ENCODE measurements at places on chromosomes 3 and 15. TPM values are rescaled to one million over a fixed set of nuclear protein-coding genes. Genes with fewer than 3 reads are reported as not detected.
A peak's percentile ranks its signal among the peaks of the same experiment; 100 is the strongest.

- peaks cover 29% of the 10 kb centered on the region for H3K36me3 ChIP-seq
- no peak for DNase-seq
- H3K27ac ChIP-seq = no peak overlapping the region
- no peaks in the 10 kb centered on the region for H3K27me3 ChIP-seq
- no peak overlapping the region for H3K4me3 ChIP-seq
- H3K4me1 ChIP-seq = peaks cover 44% of the 10 kb centered on the region
Observed at GRCh38 chr3:171349392-171349791, 110.8 kb downstream of the TNIK start.

GRCh38 chr15:69624155-69624520 lies 171.5 kb downstream of the RPLP1 start:
- H3K27ac ChIP-seq = no peak overlapping the region
- no peaks in the 10 kb centered on the region for H3K4me1 ChIP-seq
- H3K36me3 ChIP-seq = no peaks in the 10 kb centered on the region
- DNase-seq = no peak

DNA sequence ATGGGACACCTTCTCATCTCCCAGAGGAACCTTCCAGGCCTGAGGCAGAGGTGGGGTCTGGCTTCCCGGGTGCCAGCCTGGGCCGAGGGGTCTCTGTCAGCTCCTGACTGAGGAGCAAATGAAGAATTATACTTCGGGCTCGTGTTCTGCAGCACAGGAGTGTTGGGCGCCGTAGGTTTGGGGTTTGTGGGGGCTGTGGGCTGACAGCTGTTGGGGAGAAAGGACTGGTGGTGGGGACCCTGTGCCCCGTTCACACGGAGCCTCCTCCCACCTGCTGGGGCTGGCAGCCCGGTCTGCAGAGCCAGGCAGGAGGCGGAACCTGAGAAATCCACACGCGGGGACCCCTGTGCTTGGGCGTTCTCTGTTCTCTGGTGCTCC lies 59.7 kb downstream of the ADAMTS7 start:
- no peak overlapping the region for H3K4me3 ChIP-seq
- no peak overlapping the region for H3K27ac ChIP-seq
- H3K27me3 ChIP-seq = peaks cover 2% of the 10 kb centered on the region
- peaks cover 5% of the 10 kb centered on the region for H3K4me1 ChIP-seq
- H3K36me3 ChIP-seq = no peaks in the 10 kb centered on the region

DNA sequence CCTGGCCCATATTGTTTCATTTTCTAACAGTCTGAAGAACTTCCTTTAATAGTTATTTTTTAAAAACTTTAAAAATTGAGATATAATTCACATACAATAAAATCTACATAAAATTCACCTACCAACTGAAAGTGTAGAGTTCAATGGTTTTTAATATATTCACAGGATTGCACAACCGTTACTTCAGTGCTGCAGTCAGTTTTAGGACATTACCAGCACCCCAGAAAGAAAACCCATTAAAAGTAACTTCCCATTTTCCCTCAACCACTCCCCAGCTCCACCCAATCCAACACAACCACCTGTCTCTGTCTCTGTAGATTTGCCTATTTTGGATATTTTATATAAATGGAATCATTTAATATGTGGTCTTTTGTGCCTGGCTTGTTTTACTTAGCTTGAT lies 29.6 kb downstream of the MGA start:
- no peak for DNase-seq
- peaks cover 7% of the 10 kb centered on the region for H3K36me3 ChIP-seq
- peaks cover 27% of the 10 kb centered on the region for H3K4me1 ChIP-seq
- no peak overlapping the region for H3K4me3 ChIP-seq
- no peaks in the 10 kb centered on the region for H3K27me3 ChIP-seq

DNA sequence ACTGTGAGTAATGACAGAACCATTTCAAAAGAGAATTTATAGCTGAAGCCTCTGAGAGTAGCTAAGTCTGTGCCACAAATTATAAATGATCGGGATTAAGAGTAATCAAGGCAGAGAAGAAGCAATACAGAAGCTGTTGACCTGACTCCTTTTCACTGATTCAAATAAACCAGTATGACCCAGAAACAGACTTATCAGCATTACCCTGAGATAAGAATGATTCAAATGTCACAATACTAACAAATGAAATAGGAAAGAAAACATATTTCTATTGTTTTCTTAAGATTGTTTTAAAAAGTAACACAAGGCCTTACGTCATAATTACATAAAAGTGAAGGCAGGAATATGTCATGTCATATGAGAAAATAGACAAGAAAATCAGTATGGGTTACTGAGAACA lies 1534.6 kb downstream of the SI start:
- no peaks in the 10 kb centered on the region for H3K36me3 ChIP-seq
- no peak for DNase-seq
- no peaks in the 10 kb centered on the region for H3K27me3 ChIP-seq
- no peaks in the 10 kb centered on the region for H3K4me1 ChIP-seq
- no peak overlapping the region for H3K4me3 ChIP-seq

DNA sequence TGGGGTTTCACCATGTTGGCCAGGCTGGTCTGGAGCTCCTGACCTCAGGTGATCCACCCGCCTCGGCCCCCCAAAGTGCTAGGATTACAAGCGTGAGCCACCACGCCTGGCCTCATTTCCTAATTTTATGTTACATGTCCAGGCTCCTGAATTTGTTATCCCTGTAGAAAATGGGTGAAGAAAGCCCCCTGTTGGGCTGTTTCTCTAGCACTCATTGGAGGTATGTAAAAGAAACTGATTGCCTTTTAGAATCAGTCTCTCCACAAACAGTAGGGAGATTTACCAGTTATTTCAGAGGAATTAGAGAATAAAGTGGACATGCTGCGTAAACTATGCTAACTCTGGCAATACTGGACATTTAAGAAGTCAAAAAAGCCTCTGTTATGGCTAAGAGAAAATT lies 364.1 kb upstream of the TBL1XR1 start:
- H3K36me3 ChIP-seq = no peaks in the 10 kb centered on the region
- H3K4me3 ChIP-seq = no peak overlapping the region
- no peaks in the 10 kb centered on the region for H3K27me3 ChIP-seq
- no peak for DNase-seq
- no peaks in the 10 kb centered on the region for H3K4me1 ChIP-seq

- no peak overlapping the region for H3K27ac ChIP-seq
- H3K27me3 ChIP-seq = no peaks in the 10 kb centered on the region
- H3K4me3 ChIP-seq = no peak overlapping the region
- H3K4me1 ChIP-seq = no peaks in the 10 kb centered on the region
Observed at GRCh38 chr3:155302891-155303290, 9.4 kb upstream of the STRIT1 start.

DNA sequence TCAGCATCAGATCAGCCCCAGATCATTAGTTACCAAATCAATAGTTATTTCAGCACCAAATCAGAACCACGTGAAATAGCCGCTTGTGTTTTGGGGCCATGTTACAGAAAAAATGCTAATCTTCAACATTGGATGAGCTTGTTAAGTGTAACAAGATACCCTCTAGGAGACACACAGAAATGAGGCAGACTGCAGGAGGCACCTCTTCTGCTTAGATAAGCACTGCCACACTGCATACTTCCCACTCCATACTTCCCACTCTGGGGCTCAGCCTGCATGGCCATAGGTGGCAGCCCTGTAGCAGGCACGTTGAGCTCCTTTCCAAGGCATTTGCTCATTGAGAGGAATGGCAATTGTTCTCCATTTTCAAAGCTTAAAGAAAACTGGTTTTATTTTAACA lies 73.3 kb downstream of the CHCHD6 start:
- H3K4me3 ChIP-seq = no peak overlapping the region
- H3K36me3 ChIP-seq = no peaks in the 10 kb centered on the region
- DNase-seq = no peak
- no peaks in the 10 kb centered on the region for H3K27me3 ChIP-seq
- no peaks in the 10 kb centered on the region for H3K4me1 ChIP-seq

- peaks cover 52% of the 10 kb centered on the region for H3K36me3 ChIP-seq
- H3K27me3 ChIP-seq = no peaks in the 10 kb centered on the region
- peaks cover 36% of the 10 kb centered on the region for H3K4me1 ChIP-seq
- DNase-seq = peak; percentile 34
- H3K27ac ChIP-seq = peak overlapping the region; percentile 98
- H3K4me3 ChIP-seq = peak overlapping the region; percentile 99
Observed at GRCh38 chr15:72229076-72229946, 1.7 kb downstream of the PKM start.

DNA sequence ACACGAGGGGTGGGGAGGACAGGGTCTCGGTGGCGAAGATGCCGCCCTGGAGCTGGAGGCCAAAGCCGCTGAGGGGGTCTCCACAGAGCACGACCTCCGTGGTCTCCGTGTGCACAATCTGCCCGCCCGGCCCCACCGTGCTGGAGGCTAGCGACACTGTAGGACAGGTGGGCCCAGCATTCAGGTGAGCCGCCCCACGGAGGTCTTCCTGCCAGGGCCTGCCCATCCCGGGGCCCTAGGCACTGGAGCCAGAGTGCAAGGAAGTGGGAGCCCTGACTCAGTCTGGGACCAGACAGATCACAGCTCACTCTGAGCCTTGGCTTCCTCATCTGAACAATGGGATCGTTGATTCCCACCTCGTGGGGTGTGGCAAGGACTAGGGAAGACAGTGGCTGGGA lies 25.8 kb downstream of the GRIP2 start:
- H3K4me1 ChIP-seq = no peaks in the 10 kb centered on the region
- H3K27ac ChIP-seq = no peak overlapping the region
- no peak for DNase-seq
- H3K27me3 ChIP-seq = no peaks in the 10 kb centered on the region
- no peaks in the 10 kb centered on the region for H3K36me3 ChIP-seq
- H3K4me3 ChIP-seq = no peak overlapping the region

GRCh38 chr15:47796830-47797229 lies 79.5 kb downstream of the SEMA6D start:
- no peak overlapping the region for H3K4me3 ChIP-seq
- H3K27ac ChIP-seq = no peak overlapping the region
- no peak for DNase-seq

DNA sequence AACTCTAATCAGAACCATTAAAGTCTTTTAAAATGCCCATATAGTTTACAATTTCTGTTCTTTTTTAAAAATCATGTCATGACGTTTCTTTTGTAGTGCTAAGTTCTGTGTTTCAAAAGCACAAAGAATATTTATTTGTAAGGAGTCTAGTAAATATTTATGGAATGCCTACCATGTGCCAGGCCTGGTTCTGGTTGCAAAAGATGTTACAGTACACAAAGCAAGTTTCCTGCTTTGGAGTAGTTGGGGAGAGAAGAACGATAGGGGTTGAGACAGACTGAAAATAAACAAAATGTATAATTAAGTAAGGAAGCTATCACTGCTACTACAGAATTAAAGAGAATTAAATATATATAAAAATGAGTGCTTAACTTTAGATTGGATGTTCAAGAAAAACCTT lies 86.8 kb upstream of the CMSS1 start:
- H3K27me3 ChIP-seq = no peaks in the 10 kb centered on the region
- no peaks in the 10 kb centered on the region for H3K4me1 ChIP-seq
- no peak for DNase-seq
- H3K36me3 ChIP-seq = no peaks in the 10 kb centered on the region

GRCh38 chr15:67240235-67241131 lies 14.0 kb downstream of the AAGAB start:
- H3K27me3 ChIP-seq = no peaks in the 10 kb centered on the region
- H3K4me3 ChIP-seq = peak overlapping the region; percentile 36
- DNase-seq = no peak
- peak overlapping the region; percentile 66 for H3K27ac ChIP-seq
- peaks cover 33% of the 10 kb centered on the region for H3K36me3 ChIP-seq
- H3K4me1 ChIP-seq = peaks cover 45% of the 10 kb centered on the region

GRCh38 chr3:133833267-133833666 lies 27.7 kb downstream of the SRPRB start:
- H3K27ac ChIP-seq = no peak overlapping the region
- no peaks in the 10 kb centered on the region for H3K27me3 ChIP-seq
- H3K4me1 ChIP-seq = no peaks in the 10 kb centered on the region
- H3K36me3 ChIP-seq = no peaks in the 10 kb centered on the region
- H3K4me3 ChIP-seq = no peak overlapping the region

- H3K27me3 ChIP-seq = no peaks in the 10 kb centered on the region
- H3K4me3 ChIP-seq = no peak overlapping the region
- no peak for DNase-seq
- no peak overlapping the region for H3K27ac ChIP-seq
Observed at GRCh38 chr3:8712045-8712907, 21.3 kb upstream of the CAV3 start.

DNA sequence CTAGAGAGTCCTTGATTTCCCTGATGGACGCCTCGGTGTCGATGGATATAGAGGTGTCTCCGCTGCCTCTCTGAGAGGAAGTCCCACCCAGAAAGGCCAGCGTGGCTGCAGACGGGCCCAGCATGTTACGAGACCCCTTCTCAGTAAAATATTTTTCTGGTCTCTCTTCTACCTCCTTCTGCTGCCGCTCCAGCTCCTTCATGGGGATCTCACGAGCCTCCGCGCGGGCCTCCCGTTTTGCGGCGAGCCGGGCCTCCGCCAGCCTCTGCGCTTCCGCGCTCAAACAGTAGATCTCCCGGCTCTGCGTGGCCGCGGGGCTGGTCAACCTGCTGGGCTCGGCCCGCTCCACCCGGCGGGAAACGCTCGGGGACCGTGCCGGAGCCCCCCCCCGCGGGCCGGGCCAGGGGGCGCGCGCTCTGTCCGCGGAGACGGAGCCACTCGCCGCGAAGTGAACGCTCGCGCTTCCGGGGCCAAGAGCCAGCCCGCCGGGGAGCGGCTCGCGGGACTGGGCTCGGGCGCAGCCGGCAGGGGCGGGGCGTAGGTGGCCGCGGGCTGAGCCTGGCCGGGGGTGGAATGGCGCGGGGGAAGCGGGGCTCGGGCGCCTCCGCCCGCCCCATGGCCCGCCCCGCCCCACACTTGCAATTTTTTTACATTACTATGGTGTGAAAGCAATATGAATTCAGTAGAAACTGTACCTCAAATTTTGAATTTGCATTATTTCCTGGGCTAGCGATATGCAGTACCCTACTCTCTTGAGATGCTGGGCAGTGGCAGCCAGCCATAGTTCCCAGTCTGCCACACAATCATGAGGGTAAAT lies 10.2 kb upstream of the KCNMB3 start:
- no peak overlapping the region for H3K27ac ChIP-seq
- H3K36me3 ChIP-seq = no peaks in the 10 kb centered on the region
- H3K27me3 ChIP-seq = peaks cover 12% of the 10 kb centered on the region
- H3K4me1 ChIP-seq = peaks cover 28% of the 10 kb centered on the region

DNA sequence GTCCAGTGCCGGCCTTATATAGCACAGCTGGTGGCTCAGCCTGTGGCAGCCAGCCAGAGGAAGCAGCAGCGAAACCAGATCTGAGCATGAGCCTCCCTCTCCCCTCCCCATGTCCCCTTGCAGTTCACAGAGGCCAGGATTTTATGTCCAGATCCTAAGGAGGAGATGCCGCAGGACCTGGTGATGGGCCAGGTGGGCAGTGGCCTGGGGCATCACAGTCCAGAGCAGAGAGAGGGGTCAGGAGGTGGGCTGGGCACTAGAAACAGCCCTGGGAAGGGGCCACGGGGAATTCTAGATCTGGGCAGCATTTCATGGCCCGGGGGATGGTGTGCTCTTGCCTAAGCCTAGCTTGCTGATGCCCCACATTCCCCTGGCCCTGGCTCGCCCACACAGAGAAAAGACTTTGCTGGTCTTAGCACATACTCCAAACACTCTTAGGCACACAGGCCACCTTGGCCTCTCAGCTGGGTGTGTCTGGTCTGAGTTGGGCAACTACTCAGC lies 259 bp upstream of the CILP start:
- peaks cover 3% of the 10 kb centered on the region for H3K27me3 ChIP-seq
- no peak for DNase-seq
- H3K4me3 ChIP-seq = no peak overlapping the region
- no peaks in the 10 kb centered on the region for H3K4me1 ChIP-seq

The SPATA12 gene
- not detected for total RNA-seq

The CLDN11 gene
- total RNA-seq = 0.18 TPM

The STRIT1 gene
- total RNA-seq = not detected

The PAQR9 gene
- not detected for total RNA-seq

The ARL14 gene
- not detected for total RNA-seq

The SKOR1 gene
- 0.09 TPM for total RNA-seq

The CCRL2 gene
- total RNA-seq = 1.6 TPM

The SEC22C gene
- total RNA-seq = 36.1 TPM

The GALNT15 gene
- total RNA-seq = not detected

The UCN2 gene
- 0.11 TPM for total RNA-seq

The GATM gene
- 3.2 TPM for total RNA-seq

Data from activated T-helper 2 cell treated with anti-CD3 and anti-CD28 coated beads, Interferon-gamma antibody, Interleukin-2, Interleukin-4, amounts not matched to agents 10 μg/mL and 5 μg/mL and 100 μg/mL, durations not matched to agents 14 hours and 24 hours and 36 hours (primary cell).